ENCODE measurements at places on chromosomes 4 and X.

- no peak for DNase-seq
Observed at GRCh38 chr4:57632564-57632963, 522.4 kb upstream of the IGFBP7 start.

DNA sequence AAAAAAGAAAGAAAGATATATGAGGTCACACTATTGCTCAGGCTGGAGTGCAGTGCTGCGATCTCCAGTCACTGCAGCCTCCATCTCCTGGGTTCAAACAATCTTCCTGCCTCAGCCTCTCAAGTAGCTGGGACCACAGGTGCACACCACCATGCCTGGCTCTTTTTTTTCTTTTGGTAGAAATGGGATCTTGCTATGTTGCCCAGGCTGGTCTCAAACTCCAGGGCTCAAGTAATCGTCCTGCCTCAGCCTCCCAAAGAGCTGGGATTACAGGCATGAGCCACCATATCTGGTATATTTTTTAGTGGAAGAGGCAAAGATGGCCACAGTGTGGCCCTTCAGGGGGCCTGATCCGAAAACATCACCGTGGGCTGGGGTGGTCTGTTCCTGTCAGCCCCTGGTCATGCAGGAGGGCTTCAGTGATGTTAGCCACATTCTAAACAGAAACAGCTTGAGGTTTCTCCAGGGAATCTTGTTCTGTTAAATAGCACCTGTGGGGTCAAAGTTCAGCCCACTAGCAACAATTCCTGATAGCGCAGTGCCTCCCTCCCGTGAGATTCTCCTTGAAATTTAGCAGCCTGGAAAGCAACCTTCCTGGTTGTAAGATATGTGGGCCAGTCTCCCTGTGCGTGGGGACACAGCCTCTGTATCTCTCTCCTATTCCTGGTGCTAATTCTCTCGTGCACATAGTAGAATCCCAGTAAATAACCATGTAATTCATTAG is 7.3 kb upstream of the DHRSX start:
- DNase-seq: no peak

DNA sequence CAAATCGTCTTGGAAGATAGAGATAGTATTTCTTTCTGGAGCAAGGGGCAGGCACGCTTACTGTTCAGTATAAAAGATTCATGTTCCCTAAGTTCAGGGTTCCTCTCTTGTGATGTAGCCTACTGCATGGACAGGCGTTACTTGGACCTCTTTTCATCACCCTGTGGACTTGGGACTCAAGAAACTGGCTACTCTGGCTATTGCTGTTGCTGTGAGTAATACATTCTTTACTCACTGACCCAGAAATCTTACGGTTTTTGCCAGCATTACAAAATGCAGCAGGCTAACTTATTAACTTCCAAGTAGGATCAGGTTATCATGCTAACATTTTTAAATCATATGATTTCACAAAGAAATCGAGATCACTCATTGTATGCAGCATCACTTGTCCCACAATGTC is 12.8 kb upstream of the GUCY1B1 start:
- DNase-seq: no peak

- DNase-seq: no peak
Observed at GRCh38 chrX:120125444-120125843, 9.7 kb upstream of the RHOXF1 start.

- DNase-seq: no peak
Observed at GRCh38 chrX:108439426-108439942, at the start of gene COL4A5. Gene COL4A5 (plus strand): TSS chrX:108439838. CDS start chrX:108440126, 288 bp downstream.

- no peak for DNase-seq
Observed at GRCh38 chr4:98909646-98910401, 19.1 kb downstream of the EIF4E start.

DNA sequence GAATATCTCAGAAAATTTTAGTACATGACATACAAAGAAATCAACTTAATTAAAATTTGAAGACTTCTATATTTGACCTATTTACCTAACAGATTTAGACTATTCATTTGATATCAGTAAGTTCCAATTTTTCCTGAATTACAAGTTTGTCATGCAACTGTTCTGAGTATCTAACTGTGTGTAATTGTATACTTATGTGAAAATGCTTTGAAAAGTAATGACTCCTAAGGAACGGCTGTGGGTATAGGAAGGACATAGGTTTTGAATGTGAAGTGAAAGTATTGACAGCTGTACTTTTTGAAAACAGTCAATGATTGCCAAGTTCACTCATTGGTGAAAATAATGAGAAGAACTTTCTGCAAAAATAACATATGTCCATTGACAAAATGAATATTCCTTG is 2.9 kb downstream of the GRIA2 start:
- DNase-seq: no peak

All from stimulated activated CD8-positive, alpha-beta memory T cell treated with anti-CD3 and anti-CD28 coated beads, Interleukin-7, amount 100 ng/mL, for 48 hours (primary cell).